Heart right ventricle (tissue), 16 donors: ENCODE measurements at places on chromosomes 5 and 9. TPM values are rescaled to one million over a fixed set of nuclear protein-coding genes. Genes with fewer than 3 reads are reported as not detected.

Gene PCDHA7
- total RNA-seq, result not detected

Gene CAMK4
- 0.37 TPM for total RNA-seq

Gene GPR151
- not detected for total RNA-seq

Gene PCDHGB2
- 12.0 TPM for total RNA-seq

Gene CTXN3
- not detected for total RNA-seq

Gene PCDHB3
- 0.94 TPM for total RNA-seq

Gene RAB14
- 60.7 TPM for total RNA-seq

Gene PPIC
- total RNA-seq, result 43.2 TPM

Gene CDKN2A
- total RNA-seq, result 0.45 TPM

Gene OLFM1
- 5.6 TPM for total RNA-seq

Gene NPR2
- total RNA-seq, result 21.4 TPM

Gene TSSK1B
- total RNA-seq, result 0.11 TPM

Gene ANAPC2
- total RNA-seq, result 28.4 TPM

Gene PCA3
- total RNA-seq, result not detected

Gene DNAH5
- 0.42 TPM for total RNA-seq

Gene TLX3
- total RNA-seq, result not detected

Gene MSMP
- not detected for total RNA-seq

Gene NR6A1
- total RNA-seq, result 1.2 TPM

Gene ABO
- total RNA-seq, result 0.85 TPM
